NCI-H1092 (cell line): ENCODE measurements at places on chromosomes 2 and 18.

DNA sequence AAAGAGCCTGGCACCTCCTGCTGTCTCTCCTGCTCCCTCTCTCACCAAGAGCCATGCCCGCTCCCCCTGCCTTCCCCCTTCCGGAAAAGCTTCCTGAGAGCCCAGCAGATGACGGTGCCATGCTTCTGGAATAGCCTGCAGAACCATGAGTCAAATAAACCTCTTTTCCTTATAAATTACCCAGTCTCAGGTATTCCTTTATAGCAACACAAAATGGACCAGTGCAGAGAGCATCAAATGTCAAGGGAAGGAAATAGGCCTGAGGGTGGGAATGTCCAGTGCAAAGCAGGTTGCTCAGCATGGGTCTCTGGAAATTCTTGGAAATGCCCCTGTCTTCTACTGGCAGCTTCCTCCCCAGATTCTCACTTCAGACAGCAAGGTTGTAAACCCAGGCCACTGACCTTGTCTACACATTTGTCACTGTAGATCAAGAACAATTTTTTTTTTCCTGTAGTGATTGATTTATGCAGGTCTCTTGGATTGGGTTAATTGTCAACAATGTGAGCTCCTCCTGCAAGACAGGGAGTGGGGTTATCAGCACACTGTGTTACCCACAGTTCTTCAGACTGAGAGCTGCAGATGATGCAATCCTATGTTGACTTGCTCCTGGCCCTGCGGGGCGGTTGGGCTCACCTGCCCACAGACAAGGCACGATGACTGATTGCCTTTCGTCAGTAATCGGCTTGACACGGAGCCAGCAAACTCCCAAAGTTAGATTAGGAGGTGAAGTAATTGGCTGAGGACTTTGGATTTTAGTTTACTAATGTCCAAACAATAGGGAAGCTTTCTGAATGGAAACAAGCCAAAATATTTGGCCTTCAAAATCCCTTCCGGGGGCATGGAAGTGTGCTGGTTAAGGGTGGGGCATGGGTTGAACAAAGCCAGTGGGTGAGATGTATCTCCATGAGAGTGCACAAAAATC is 5.4 kb upstream of the BOD1L2 start:
- peak; percentile 15 for DNase-seq

- no peak for DNase-seq
These were observed 130.3 kb upstream of the LHCGR start for GRCh38 chr2:48885841-48886240.

- DNase-seq, result no peak
These were observed 7.0 kb upstream of the BMP10 start for GRCh38 chr2:68878071-68878711.

GRCh38 chr2:29281916-29282247 is 166.7 kb downstream of the CLIP4 start:
- no peak for DNase-seq

DNA sequence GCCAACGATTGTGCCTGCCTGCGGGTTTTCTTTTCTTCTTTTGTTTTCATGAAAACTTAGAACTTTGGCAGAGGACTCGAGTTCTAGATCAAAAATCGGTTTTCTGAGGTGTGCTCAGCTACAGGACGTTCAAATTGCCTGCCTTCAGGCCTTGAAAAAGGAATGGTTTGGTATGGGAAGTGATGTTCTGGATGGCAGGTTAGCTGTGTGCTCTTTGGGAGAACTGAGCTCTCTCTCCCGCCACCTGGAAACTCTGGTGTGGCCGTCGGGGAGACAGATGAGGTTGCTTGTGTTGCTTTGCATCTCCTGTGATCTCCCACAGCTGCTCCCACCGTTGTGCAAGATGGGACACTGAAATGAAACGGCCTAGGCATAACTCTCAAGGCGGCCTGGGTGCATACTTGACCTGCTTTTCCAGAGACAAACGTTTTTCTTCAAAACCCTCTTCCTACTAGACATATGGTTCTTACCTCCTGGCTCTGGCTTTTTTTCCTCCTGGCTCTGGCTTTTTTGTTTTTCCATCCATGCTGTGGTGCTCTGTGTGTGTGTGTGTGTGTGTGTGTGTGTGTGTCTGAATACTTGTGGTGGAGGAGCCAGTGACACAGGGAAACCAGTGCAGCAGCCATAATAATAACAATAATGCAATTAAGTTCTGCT is 2.0 kb downstream of the FMNL2 start:
- no peak for DNase-seq

GRCh38 chr2:3325458-3326181 is 52.0 kb downstream of the EIPR1 start:
- no peak for DNase-seq

- no peak for DNase-seq
These were observed 445 bp downstream of the C1GALT1C1L start for GRCh38 chr2:43675646-43676321.

GRCh38 chr18:70415823-70416488 is 127.1 kb downstream of the SOCS6 start:
- DNase-seq, result no peak

GRCh38 chr2:233856184-233856583 is 1.8 kb upstream of the HJURP start:
- DNase-seq, result no peak

GRCh38 chr18:12990123-12990475 is 1.1 kb upstream of the CEP192 start:
- DNase-seq, result no peak

DNA sequence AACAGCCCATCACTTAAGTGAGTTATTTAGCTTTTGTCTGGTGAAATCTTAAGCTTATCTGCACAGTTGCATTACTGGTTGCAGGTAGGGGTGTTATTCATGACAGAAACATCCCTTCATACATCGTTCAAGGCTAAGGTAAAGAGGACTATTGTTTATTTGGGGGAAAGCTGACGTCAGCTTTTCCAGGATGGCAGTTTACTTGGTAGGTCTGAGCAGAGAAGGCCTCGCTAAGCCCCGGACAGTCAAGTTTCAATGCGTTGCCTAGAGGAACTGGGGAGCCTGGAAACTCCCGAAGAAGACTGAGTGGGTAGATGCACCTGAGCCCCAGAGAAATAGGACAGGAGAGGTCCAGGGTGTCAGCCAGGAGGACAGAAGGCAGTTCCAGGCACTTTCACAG is 2.2 kb downstream of the RNU4ATAC start:
- no peak for DNase-seq

DNA sequence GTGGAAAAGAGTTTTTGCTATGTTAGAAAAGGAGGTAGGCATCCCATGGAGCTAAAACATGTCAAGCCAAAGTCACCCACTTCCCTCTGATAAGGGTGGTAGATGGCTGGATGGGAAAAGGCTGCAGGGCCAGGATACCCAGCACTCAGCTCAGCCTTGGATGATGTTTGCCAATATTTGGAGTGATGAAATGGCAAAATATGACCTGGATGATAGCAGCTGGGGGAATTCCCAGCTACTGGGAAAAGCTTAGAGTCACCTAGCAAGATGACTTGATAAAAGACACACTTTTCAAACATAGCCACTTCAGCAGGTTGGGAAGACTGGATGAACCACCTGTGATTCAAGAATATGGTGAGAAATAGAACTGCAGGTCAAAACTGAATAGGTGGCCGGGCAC is 10.1 kb downstream of the RFX8 start:
- no peak for DNase-seq

GRCh38 chr2:20622296-20622686 is 28.6 kb downstream of the HS1BP3 start:
- DNase-seq, result no peak

DNA sequence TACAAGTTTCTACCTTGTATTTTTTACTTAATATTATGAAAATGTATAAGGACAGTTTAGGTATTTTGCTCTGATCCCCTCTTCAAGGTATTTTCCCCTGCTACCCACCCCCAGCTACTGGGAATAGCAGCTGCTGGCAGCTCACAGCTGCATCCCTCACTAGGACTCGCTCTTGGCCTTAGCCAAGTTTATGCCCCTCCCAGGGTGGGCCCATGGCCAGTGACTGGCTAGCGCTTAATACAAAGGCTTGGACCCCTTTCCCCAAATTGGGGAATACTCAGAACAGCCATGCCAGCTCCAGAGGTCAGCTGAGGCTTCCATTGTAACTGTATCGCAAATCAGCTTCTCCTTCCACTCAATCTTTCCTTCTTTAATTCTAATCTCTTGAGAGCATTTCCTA is 131.3 kb downstream of the GFPT1 start:
- DNase-seq, result no peak

GRCh38 chr2:116716038-116716437 is 1098.5 kb upstream of the DDX18 start:
- no peak for DNase-seq

DNA sequence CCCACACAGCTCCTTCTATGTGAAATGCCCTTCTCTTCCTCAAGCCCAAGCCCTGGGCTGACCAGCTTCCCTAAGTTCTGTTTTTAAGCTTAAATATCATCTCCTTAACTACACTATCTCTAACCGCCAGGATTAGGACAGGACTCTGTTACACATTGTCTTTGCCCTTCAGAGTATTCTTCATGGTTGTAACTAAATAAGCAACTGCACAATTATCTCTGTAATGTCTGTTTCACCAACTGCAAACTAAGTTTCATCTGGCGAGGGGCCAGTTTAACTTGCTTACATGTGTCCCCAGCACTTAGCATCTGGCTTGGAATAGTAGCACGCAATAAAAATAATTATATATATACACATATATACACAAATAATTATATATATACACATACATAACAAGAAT is 1.1 kb upstream of the ERMN start:
- DNase-seq, result no peak

DNA sequence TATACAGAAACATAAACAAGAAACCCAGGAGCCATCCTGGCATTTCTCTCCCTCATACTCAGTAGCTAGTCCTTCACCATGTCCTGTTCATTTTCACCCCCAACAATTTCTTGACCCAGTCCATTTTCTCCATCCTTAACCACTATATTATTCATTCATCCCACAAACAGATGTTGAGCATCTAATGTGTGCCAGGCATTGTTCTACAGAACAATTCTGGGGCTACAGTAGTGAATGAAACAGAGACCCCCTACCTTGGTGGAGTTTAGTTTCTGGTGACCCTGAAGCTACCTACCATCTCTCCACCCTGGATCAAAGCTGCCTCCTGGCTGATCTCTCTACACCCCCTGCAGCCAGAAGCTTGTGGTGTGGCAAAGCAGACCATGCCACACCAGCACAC is 27.5 kb upstream of the BZW1 start:
- DNase-seq, result no peak

- no peak for DNase-seq
These were observed 130.1 kb downstream of the RAB3GAP1 start for GRCh38 chr2:135182190-135182589.
